Activated CD4-positive, CD25-positive, alpha-beta regulatory T cell treated with anti-CD3 and anti-CD28 coated beads, Interleukin-2, amount 50 U/mL, for 72 hours (primary cell): ENCODE measurements at places on chromosomes 11 and 22.

DNA sequence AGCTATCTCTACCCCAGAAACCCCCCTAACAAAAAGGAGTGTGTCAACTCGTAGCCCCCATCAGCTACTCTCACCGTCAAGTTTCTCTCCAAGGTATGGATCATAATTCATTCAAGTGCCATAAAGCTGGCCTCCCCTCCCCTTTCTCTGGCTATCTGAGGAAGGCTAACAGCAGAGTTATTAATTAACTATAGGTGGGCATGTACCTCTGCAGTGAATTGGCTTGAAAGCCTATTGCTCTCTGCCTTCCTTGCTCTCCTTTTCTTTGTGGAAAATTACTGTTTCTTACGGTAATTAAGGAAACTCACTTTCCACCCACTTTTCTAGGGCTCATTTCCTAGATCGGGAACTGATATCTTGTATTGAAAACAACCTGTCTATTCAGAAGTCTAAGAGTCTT lies 14.1 kb downstream of the POLA2 start:
- DNase-seq = no peak

DNA sequence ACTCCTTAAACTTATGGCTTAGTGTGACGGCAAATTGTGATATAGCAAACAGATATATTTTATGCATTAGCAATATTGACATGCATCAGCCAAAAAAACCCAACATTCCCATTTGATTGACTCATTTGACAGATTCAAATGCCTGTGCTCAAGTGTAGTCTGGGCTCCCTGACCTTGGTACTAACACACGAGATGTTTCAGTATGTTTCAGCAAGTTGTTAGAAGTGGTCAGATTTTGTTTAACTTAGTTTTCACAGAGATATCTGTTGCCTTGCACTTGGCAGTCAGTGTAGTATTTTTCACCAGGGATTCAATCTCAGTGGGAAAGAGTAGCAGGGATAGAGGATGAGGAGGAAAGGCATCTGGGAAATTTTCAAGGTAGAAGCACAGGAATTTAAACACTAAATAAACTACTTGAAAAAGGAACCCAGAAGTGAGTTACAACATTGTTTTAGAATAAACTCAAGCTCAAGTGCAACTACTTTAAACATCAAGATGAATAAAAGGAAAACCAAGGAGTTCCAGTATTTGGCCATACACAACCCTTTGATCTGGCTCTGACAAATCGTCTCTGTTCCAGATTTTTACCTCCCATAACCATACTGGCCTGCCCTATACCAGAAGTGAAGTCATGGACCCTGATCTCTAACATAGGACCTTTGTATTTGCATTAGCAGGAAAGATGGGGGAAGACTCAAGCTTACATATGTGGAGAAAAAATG lies 56.5 kb upstream of the BLID start:
- DNase-seq = no peak

DNA sequence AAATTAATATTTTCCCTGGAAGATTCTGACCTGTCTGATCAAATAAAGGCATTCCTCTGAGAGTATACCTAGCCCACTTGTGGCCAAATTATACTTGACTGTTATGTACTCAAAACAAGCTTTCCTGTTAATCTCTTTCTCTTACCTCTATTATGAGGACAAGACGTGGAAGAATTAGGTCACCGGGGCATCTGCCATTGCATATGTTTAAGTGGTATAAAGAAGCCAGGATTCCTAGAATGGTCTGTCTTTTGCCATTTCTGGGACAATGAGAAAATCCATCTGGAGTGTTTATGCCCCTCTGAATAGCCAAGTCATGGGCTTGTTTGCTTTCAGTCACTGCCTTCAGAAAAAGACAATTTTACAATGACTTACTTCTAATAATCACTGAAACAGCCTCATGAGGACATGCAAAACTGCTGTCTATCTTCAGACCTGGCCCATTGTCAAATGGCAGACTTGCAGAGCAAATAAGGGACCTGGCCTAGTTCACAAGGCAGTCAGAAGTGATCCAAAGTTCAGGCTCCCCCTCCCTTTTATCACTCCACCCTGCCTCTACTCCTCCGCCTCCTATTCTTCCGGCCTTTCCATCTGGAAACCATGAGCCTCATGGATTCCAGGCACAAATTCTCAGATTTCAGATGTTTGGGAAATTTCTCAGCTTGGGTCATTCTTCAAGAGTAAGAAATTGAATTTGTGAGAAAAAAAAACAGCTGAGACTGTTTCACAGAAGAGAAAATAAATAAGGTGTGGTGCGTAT lies 128.1 kb upstream of the LDLRAD3 start:
- no peak for DNase-seq

- no peak for DNase-seq
Observed at GRCh38 chr11:62607714-62608113, 4.9 kb downstream of the EML3 start.

DNA sequence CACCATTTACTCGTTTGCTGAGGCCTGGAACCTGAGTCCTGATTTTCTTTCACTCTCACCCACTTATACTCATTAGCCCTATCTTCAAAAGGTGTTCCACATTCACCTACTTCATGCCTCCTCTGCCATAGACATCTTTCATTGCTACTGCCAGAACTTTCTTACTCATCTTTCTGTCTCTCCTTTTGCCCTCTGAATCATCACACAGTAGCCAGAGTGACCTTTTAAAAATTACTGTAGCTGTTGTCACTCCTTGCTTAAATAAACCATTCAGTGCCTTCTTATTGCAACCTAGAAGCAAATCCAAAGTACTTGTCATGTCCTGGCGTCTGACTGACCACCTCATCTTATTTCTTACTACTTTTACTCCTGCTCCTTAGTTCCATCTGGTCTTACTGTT lies 38.2 kb downstream of the ATXN10 start:
- no peak for DNase-seq

- no peak for DNase-seq
Observed at GRCh38 chr11:16856022-16856471, 117.6 kb downstream of the C11orf58 start.

DNA sequence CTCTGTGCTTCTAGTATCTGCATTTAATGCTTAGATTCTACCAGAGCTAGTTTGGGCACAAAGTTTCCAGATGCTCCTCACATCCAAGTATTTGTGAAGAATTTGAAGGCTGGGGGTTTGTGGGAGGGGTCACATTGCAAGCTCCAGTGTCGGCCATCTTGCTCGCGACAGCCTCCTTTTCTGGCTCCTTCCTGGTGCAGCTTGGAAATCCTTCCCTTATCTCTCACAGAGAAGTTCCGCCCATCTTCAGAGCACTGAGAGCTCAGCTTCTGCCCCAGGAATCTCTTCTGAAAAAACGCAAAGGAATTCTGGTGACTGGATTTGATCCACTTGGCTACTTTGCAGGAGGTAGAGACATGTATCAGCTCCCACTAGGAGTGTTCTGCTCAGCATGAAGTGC lies 497.5 kb downstream of the TBC1D22A start:
- DNase-seq = no peak

GRCh38 chr22:25726241-25726640 lies 15.7 kb upstream of the MYO18B start:
- DNase-seq = no peak

DNA sequence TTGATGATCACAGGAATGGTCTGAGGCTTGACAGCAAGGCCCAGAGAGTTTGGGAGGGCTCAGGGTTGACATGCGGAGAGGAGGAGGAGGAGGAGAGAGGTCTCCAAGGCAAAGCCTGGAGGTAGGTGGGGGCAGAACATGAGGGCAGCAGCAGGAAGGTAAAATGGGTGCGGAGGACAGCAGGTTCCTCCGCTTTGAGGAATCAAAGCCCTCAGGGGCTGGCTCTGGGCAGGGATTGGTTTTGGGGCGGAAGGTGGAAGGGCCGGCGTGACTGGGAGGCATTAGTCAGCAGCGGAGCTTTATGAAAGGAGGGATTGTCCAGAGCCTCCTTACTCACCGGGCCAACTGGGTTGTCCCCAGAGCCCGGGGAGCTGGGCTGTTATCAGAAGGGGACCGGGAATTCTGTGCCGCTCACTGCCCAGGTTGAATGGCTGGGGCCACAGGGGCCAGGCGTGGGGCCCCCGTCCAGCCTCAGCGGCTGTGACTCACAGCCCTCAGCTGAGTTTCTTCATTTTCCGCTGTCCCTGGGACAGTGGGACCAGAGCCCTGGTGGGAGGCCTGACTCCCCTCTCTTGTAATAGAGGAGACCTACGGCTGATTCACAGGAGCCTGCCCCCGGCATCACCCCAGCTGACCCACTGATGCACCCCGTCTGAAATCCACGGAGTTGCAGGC lies 36.2 kb downstream of the LIF start:
- DNase-seq = no peak

DNA sequence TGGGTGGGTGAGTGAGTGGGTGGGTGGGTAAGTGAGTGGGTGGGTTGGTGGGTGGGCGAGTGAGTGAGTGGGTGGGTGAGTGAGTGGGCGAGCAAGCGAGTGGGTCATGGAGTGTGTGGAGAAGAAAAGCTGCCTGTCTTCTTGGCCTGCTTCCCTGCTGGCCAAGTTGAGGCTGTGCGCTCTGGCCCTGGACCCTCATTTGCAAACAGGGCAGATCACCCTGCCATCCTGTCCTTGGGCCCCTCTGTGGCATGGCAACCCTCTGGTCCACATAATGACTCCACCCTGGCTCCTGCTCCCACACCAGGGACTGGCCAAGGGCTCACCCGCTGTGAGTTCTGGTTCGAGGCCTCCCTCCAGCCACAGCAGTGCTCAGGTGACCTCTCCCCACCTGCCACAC lies 35.1 kb downstream of the CAPN1 start:
- no peak for DNase-seq

- no peak for DNase-seq
Observed at GRCh38 chr11:10197091-10197490, 96.9 kb downstream of the SBF2 start.

- DNase-seq = no peak
Observed at GRCh38 chr11:65883058-65883761, 3.6 kb downstream of the CTSW start.

DNA sequence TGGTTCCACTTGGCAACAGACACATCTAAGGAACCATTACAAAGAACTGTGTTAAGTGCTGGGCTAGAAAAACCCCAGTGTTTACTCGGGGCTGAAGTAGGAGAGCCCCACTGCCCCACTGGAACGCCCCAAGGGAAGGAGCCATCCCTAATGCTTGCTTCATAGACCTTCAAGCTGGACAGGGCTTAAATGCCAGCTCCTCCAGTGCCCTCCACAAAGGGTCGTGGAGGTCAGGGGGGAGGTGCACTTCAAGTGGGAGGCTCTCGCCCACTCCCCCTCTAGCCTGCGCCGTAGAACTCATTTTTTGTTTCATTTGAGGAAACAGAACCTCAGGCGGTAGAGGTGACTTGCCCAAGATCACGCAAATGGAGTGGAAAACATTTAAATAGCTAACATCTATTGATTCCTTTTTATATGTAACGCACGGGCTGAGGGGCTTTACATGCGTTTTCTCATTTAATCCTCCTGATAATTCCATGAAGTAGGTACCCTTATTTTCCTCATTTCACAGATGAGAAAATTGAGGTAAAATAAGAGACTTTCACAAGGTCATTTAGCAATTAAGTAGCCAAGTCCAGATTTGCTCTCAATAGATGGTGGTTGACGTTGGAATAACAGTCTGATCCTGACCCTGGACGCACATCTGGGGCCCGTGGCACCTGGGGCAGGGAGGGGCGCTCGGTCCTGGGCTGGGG lies 545 bp upstream of the ZDHHC13 start:
- peak; percentile 32 for DNase-seq
